Stimulated activated CD8-positive, alpha-beta memory T cell treated with anti-CD3 and anti-CD28 coated beads, Interleukin-7, amount 100 ng/mL, for 4 hours (primary cell): ENCODE measurements at places on chromosomes 2 and 18.

DNA sequence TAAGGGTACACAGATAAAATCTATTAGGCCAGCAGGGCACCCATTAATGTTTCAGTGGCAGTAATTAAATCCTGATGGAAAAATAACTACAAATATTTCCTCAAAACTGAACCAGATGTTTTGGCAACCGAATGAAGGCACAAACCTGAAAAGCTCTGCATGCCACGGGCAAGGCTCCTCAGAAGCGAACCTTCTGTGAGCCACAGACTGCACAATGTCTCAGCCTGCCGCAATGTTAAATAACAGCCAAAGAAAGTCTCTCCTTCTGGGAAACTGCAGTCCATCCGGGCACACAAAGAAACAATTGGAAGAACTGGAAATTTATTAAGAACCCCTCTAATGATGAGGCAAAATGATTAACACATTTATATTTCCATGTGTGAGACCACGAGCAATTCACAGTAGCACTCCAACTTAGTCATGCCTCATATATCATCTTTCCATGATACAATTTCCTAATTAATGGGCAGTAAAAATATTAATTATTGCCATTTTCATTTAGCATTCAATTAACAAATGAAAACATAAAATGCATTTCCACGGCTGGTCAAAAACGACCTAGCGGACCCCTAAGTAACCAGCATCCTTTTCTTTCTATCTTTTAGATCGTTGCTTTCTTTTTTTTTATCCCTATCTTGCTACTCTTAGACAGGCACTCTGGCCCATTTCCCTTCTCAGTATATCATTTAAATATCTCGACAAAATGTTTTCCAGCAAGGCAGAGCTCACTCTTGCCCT is 237.5 kb downstream of the EPHA4 start:
- no peak for DNase-seq

DNA sequence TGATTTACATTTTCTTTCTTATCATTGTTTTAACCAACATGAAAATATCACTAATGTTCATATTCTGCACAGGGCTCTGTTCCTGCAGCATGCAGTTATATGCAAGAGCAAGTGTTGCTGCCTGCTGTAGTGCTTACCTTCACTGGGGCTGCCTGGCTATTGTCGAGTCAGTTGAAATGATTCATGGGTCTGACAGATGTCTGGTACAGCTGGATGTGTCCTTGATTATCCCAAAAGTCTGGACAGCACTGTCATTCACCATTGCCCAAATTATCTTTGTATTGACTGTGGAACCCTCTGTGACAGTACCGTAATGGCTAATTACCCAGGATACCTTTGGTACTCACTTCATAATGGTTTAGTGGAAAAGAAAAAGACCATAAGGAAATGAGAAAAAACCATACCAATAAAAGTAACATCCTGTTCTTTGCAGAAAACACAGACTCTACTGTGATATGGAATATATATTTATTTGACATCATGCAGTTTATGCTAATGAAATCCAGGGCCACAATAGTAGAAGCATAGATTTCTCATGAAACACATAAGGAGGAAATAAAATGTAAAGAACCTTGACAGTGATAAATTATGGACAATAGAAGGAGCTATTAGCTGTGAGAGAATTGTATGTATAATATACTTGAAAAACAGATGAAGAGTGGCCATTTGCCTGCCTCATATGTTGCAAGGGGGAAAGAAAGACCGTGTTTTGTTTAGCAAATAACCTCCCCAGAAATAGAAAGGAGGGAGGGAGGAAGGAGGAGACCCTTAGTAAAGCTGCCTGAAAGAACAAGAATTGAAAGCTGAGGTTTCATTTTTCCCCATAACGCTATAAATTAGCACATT is 249.8 kb upstream of the ATP5MC3 start:
- DNase-seq: no peak

DNA sequence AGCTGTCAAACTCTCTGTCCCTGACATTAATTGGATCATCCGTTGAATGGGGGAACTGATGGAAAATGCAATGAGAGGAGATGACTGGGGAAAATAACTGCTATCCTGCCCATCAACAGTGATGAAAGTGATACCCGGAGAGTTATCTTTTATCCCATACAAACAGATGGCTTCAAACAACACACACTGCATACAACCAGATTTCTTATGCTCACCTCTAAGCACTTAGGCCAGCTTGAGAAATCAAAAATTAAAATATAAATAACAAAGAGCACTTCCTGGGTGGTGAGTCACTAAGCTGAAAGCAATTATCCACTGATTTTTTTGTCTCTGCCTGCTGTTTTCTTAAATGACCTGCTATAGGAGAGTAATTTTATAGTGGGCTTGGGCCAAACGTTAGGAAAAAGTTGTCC is 237.6 kb upstream of the RGPD4 start:
- DNase-seq: no peak

GRCh38 chr2:73877071-73877802 is 15.6 kb upstream of the ACTG2 start:
- DNase-seq: no peak
